DND-41 (cell line): ENCODE measurements at places on chromosomes 1 and 21.

GRCh38 chr1:172344444-172344843, 76.0 kb upstream of the C1orf105 start:
- DNase-seq = no peak

DNA sequence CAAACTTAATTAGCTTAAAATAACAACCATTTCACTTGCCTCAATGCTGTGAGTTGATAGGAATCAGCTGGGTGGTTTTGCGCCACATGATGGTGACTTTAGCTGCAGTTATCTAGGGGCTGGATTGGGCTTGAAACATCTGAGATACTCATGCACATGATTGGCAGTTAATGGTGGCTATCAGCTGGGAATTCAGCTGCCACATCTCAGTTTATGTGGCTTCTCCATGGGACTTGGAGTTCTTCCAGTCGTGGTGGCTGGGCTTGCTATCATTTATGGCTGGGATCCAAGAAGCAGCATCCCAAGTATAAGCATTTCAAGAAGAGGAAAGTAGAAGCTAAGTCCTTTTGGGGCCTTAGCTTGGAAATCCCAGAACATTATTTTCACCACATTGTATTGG, 36.4 kb downstream of the PDC start:
- no peak for DNase-seq

DNA sequence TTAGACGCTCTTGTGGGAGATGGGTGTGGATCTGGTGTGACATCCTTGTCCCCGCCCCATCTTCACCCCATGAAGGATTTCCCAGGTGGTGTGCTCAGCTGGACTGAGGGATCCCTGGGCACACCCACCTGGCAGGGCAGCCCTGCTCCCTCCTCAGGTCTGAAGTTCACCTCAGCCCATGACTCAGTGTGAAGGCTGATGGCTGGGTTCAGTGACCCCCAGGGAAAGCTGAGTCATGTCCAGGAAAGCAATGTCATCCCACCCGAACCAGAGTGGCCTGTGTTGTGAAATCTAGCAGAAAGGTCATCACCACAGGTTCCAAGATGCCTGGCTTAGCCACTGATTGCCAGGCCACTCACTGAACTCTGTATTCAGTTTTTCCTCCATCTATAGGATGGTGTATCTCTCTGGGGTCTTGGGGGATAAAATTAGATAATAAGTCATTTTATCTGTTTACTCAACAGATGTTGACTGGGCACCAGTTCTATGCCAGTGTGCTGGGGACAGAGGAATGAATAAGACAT, 97.7 kb upstream of the JUN start:
- no peak for DNase-seq

- DNase-seq = no peak
Observed at GRCh38 chr1:117014209-117014608, 12.6 kb downstream of the CD101 start.

DNA sequence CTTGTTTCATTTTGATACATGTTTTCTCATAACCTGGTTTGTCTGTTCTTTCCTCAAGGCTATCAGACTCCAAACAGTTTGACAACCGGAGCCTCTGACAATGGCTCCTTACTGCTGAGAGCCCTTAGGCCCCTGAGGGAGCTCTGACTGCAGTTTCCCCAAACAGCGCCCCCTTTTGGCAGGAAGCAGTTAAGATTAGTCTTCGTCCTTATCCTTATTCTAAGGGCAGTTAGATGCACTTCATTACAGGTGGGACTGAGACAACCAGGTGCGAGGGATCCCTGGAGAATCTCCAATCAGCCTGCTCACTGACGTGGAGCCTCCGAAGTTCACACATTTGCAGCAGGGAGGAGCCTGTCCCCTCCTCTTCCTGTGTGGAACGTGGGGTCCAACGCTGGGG, 393.1 kb downstream of the BRINP3 start:
- no peak for DNase-seq

DNA sequence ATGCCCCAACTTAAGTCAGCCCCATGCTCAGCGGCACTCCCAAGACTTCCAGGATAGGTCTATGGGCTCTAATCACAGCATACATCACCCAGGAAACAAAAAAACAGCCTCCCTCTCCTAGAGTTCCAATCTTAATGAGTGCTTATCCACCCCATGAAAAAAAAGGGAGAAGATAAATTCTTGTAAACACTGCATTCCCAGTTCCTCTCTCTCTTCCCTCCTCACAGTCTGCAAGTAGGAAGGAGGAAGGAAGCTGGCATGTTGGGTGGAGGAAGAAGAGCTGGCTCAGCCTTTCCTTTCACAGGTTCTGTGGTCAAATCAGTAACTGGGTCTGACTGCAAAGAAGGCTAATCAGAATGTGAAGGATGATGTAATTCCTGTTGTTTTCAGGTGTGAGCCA, 69.9 kb upstream of the ZC3H11B start:
- no peak for DNase-seq
